Stimulated activated CD4-positive, alpha-beta T cell treated with anti-CD3 and anti-CD28 coated beads, TNF-alpha, amount 100 ng/mL, for 1 hour (primary cell): ENCODE measurements at places on chromosomes 7 and 10.

GRCh38 chr10:84156768-84157167 is 16.8 kb upstream of the GPR15LG start:
- no peak for DNase-seq

DNA sequence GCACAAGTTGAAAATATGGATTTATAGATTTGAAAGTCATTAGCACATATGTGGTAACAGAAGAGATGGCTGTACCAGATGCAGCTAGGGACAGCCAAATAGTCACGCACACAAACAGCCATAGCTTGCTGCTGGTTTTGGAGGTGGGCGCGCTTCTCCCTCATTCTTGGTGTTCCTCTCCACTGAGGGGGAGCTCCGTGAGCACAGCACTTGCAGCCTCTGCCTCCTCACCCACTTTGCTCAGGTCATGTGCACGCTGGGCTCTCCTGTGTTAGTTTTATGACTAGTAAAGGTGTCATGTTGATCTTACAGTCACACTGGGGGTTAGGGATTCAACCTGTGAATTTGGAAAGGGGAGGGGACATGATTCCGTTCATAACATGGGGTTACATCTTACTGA is 8.5 kb upstream of the ZNF786 start:
- no peak for DNase-seq

DNA sequence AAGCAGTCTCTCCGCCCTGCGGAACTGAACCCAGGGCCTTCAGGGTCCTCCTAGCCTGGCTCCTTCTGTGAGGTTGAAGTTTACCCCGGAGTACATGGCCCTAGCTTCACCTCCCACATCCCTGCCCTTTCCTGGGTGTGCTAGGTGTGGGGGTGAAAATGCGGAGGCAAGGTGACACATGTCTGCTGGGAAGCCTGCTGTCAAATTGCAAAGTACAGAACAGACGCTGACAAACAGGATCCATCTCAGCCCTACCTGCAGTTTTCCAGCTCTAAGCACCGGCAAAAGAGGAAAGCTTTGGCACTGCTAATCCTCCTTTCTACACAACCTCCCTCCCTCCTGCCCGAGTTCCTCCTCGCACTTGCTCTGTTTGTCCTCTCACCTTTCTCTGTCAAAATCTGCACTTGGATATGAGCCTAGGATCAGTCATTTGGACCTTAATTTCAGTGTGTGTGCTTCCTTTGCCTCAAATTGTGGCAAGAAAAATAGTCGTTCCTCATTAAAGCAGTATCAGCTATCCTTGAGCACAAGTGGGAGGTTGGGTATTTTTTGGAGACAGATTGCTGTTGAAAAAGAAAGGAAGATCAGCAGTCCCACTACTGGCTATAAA is 14.4 kb upstream of the GPR15LG start:
- no peak for DNase-seq

- no peak for DNase-seq
Observed at GRCh38 chr10:49049660-49050059, 65.7 kb downstream of the VSTM4 start.

DNA sequence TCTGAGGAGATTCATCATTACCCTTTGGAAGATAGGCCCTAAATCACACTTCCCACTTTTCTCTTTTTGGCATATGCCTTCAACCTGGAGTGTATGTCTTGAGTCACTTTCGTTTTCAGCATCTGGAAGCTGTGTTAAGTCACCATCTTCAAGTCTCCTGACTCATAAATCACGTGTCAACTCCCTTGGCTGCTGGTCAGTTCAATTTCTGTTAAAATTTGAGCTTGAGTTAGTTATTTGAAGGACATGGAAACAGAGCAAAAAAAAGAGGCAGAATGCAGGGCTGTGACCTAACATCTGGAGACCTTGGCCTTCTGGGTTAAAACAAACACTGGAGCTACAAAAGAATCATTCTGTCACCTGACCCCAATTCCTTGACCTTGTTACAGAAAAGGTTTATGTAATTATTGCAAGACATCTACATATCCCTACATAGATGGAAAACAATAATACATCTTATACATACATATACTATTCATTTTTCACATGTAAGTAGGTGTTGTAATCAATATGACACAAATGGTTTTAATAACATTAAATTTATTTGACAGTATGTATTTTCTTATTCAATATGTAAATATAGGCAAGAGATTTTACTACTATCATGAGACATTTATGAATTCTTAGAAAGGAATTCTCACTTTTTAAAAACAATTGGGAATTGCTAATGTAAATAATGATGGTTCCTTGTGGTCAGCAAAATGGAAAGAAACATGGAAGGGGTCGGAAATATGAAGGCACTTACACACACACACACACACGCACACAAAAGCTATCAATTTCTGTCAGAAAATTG is 169.7 kb upstream of the PHYHIPL start:
- no peak for DNase-seq

GRCh38 chr7:18445916-18446520 is 49.5 kb upstream of the HDAC9 start:
- no peak for DNase-seq

DNA sequence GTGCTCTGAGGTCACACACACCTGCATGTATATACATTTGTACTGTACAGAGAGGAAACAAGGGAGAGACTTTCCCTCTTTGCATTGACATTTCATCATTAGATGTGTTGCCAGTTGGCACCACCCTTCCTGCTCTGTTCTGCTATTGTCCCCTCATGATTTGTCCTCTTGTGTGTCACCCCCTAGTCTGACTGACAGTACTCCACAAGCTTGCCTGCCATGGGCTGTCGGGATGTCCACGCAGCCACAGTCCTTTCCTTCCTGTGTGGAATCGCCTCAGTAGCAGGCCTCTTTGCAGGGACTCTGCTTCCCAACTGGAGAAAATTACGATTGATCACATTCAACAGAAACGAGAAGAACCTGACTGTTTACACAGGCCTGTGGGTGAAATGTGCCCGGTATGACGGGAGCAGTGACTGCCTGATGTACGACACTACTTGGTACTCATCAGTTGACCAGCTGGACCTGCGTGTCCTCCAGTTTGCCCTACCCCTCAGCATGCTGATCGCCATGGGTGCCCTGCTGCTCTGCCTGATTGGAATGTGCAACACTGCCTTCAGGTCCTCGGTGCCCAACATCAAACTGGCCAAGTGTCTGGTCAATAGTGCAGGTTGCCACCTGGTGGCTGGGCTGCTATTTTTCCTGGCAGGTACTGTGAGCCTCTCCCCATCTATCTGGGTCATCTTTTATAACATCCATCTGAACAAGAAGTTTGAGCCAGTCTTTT is 9.4 kb downstream of the CLDN12 start:
- DNase-seq = no peak

- no peak for DNase-seq
Observed at GRCh38 chr10:88080213-88080612, 216.8 kb downstream of the PTEN start.

DNA sequence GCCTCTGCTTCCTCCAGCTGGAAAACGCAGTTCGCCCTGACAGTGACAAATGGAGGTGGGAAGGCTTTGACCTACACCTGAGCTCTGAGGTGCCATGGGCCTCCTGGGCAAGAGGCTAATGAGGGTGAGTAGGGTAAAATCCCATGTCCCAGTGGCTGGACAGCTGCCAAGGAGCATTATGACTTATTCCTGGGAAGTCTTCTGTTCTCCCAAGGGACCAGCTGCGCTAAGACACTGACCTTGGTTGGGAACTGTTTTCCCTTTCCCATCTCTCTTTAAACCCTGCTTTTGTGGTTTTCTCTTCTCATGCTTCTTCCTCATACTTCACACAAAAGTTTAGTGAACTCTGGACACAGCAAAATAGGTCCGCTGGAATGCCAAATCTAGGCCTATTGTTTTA is 72.6 kb downstream of the COPG2 start:
- no peak for DNase-seq

DNA sequence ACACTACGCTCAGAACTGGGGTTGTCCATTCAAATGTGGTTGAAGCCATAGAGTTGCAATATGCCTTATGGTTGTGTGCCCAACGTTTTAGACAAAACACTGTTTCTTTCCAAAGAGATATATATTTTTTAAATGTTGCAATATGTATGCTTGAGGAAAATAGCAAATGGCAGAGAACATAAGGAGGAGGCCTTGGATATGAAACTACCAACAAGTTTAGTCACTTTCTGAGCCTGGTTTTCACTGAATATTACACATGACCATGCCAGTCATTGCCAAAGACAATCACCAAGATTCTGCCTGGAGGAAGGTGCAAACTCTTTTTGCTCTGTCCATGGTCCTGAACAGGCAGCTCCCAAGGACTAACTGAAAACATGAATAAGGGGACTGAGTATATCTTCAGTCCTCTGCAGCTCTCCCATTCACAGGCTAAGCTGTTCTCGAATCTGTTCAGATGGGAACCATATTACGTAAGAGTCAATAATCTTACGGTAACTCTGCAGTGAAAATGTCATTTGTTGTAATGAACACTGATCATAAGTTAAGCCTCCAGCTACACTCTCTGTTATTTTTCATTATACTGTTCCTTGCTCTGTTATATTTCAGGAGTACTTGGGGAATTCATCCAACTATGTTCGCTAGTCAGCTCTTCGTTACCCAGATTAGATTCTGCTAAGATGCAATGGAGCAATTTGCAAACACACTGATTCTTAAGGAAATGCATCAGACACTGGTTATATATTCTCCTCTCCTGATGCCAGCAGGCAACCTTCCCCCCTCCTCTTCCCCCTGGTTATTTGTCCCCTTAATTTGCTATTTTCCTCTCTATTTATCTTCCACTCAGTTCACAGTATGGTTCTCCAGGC is 90.7 kb upstream of the C1QL3 start:
- no peak for DNase-seq

GRCh38 chr10:17062009-17062408 is 67.6 kb downstream of the CUBN start:
- DNase-seq = no peak

- DNase-seq = no peak
Observed at GRCh38 chr7:41054960-41055661, 647.8 kb downstream of the INHBA start.

DNA sequence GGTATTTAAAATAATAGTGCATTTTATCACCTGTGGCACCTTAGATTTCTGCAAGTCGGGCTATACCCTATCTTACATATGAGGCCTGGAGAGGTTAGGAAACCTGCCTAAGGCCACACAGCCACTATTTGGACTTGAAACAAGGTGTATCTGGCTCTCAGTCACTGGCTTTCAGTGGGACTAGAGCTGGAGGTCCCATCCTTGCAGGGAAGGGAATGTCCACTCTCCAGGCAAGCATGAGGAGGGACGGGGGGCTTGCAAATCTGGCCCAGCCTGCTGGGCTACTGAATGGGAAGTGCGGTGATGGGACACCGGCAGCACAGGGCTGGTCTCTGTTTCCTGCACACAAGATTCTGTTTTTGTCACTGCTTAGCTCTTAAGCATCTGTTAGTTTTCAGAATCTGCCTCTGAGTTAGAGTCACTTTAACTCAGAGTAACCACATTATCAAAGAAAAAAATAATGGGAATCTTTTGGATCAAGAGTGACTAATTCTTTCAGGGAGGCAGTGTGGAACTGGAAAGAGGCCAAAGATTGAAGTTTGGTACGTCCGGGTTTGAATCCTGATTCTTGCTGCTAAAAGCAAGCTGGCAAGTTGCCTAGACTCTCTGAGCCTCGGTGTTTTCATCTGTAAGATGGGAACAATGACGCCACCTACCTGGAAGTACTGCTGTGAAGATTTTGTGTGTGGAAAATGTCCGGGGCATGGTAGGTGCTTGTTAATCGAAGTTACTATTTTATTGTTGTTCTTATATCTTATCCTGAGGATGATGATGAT is 33.8 kb upstream of the HABP2 start:
- no peak for DNase-seq

- DNase-seq = no peak
Observed at GRCh38 chr7:24378871-24379616, 95.1 kb downstream of the NPY start.

DNA sequence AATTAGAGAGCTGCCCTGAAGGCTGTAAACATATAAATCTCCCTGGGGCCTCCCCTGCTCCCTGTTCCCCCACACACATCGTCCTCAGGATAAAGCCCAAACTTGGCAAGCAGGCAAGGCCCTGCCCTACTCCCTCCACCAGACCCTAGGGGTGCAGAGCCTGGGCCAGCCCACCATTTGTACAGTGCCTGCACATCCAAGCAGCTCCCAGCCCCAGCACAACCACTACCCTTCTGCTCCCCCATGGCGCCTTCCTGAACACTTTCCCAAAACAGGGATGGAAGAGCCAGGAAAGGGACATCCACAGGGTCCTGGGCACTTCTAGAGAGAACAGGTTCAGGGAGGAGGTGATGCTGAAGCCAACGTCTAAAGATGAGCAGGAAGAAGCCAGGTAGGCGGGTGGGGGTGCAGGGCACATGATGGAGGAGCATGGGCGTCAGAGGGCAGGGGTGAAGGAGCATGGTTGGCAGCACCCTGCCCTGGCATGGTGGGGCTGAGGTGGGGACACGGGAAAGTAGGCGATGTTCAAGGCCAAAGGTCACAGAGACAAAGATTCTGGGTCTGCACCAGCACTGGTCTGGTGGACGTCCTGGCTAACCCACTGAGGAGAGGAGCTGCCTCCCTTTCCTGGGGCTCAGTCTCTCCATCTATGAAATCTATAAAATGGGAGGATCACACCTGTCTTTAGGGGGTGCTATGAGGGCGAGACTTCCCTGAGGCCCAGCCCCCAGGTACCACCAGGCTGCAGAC is 140.6 kb downstream of the ARHGAP22 start:
- DNase-seq = no peak

GRCh38 chr10:69043931-69044531 is 43.9 kb upstream of the SRGN start:
- no peak for DNase-seq

GRCh38 chr7:128059143-128059988 is 28.1 kb upstream of the LRRC4 start:
- no peak for DNase-seq

DNA sequence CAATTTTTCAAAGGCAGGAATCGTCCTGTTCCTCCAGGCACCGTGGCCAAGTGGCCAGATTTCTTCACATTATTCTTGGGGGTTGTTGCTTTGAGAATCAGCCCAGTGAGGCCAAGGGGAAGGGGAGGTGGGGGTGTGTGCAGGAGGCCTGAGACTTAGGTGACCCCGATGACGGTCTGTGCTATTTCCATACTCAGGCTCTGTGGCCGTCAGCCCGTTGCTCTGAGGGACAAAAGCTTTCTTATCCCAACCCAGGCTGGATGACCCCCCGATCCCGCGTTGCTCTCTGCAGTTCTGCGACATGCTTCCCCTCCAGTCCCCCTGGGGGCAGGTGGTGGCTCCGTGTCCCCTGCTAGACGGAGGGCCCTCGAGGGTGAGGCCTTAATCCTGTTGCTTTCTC is 14.2 kb downstream of the DOCK1 start:
- DNase-seq = no peak

GRCh38 chr7:116820149-116820548 is 42.2 kb upstream of the CAPZA2 start:
- no peak for DNase-seq

GRCh38 chr7:30493228-30493627 is 11.4 kb downstream of the GGCT start:
- DNase-seq = no peak

DNA sequence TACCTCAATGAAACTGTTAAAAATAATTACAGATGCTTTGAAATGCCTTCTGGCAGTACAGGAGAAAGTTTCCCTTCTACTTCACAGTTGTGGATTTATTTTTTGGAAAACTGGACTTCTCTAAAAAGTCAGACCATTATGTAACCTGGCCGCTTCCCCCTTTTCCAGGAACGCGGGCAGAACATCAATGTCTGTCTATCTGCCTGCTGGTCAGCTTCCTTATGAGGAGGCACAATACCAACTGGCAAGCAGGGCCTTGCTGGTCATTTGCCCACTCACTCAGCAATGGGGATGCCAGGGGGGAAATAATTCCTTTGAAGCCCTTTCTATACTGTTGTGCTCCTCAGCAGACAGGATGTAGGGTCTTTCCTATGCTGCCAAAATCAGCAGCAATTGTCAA is 22.5 kb upstream of the ADRB1 start:
- no peak for DNase-seq

- DNase-seq = no peak
Observed at GRCh38 chr7:83796760-83797159, 147.8 kb upstream of the SEMA3E start.
